ENCODE measurements at places on chromosomes 3 and 15. TPM values are rescaled to one million over a fixed set of nuclear protein-coding genes. Genes with fewer than 3 reads are reported as not detected.

EPHB3 gene
- total RNA-seq, result 5.6 TPM

ATG7 gene
- 24.4 TPM for total RNA-seq

NR1I2 gene
- not detected for total RNA-seq

IQCF5 gene
- not detected for total RNA-seq

RSRC1 gene
- total RNA-seq, result 34.6 TPM

LMAN1L gene
- total RNA-seq, result not detected

GABRR3 gene
- total RNA-seq, result not detected

DYNLT2B gene
- 10.8 TPM for total RNA-seq

SLC15A2 gene
- 4.7 TPM for total RNA-seq

KLHL24 gene
- 17.6 TPM for total RNA-seq

ITPKA gene
- total RNA-seq, result 18.1 TPM

SLC24A5 gene
- not detected for total RNA-seq

All from Caco-2 (cell line).